ENCODE measurements at places on chromosomes 2 and 18.

GRCh38 chr2:138830547-138830946, 50.4 kb upstream of the NXPH2 start:
- no peak for DNase-seq

DNA sequence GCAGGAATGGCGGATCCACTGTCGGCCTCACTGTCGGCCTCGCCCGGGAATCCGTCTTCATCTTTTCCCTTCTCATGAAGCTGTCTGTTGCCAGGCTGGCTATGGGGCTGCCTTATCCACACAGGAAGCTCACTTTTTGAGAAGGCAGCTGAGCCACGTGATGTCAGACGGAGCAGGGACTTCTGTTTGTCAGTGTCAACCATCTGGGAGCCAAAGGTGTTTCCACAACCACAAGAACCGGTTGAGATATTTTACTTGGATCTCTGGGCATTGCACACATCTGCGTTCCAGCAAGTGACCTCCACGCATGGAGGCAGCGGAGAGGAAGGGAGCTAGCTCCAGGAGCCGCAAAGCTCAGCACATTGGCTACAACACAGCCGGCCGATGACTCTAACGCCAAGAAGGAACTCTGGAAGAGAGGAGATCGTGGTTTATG, 27.4 kb upstream of the TAF1B start:
- no peak for DNase-seq

- DNase-seq, result peak; percentile 92
These were observed at the start of gene WDR35 for GRCh38 chr2:19989667-19990415. TSS of gene WDR35 (minus strand) at chr2:19990105. CDS start at chr2:19990015, 90 bp downstream.

DNA sequence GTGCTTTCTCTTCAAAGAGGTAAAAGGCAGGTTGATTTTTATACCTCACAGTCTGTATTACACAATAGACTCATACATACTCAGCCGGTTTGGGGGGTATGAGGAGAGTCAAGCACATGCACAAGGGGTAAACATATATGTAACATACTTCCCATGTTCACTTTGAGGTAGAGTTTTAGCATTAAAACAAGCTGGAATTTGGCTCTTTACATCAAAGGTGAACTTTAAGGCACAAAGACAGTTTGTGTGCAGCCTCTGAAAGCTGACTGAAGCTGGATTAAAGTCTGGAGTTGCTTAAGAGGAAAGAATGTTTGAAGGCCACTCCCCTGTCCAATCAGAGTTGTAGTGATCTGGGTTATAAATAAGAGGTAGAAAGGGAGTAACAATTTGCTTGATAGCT, 282.0 kb downstream of the DPP10 start:
- DNase-seq, result no peak

DNA sequence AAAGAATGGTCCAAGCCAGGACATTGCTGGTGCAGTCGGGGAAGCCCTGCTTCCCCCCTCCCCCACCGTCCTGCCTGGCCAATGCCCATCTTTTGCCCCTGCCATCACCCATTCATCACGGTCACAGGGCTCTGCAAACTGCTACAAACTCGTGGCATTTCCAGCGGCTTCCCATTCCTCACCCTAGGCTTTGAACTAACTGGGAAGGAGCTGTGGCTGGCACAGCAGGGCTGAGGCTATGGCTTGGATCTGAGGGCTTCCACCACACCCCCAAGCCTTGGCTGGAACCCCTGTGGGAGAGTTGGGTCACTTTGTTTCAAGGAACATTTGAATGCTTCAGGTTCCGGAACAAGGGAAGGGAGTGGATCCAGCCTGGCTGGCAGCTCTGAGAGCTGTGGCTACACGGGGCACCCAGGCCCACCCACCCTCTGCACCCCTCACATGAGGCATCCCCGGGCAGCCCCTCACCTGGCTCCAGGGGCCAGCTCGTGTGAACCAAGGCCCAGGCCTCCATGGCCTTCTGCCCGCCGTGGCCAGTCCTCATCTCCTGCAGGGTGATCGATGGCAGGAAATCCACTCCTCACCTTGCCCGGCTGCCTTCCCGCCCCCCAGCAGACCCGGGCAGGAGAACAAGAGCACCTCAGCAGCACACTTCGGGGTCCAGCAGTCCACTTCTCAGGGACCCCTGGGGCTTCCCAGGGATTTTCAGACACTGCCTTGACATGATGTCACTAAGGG, 58.8 kb upstream of the OTOS start:
- DNase-seq, result no peak

DNA sequence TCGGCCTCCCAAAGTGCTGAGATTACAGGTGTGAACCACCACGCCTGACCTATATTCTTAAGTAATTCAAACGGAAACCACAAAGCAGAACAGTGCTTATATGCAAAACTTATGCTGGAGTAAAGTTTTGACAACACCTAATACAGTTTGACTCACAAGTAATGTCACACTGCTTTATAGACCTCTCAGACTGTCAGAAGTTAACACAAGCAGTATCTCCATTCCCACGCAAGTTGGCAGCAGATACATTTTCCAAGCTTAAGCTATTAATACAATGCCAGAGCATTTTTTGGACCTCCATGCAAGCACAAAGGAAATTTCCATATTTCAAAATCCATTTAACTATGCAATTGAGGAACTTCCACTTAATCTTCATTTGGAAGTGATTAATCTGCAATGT, 21.0 kb upstream of the SANBR start:
- DNase-seq, result peak; percentile 11

- DNase-seq, result no peak
These were observed 154.9 kb downstream of the DTNA start for GRCh38 chr18:34864836-34865497.

DNA sequence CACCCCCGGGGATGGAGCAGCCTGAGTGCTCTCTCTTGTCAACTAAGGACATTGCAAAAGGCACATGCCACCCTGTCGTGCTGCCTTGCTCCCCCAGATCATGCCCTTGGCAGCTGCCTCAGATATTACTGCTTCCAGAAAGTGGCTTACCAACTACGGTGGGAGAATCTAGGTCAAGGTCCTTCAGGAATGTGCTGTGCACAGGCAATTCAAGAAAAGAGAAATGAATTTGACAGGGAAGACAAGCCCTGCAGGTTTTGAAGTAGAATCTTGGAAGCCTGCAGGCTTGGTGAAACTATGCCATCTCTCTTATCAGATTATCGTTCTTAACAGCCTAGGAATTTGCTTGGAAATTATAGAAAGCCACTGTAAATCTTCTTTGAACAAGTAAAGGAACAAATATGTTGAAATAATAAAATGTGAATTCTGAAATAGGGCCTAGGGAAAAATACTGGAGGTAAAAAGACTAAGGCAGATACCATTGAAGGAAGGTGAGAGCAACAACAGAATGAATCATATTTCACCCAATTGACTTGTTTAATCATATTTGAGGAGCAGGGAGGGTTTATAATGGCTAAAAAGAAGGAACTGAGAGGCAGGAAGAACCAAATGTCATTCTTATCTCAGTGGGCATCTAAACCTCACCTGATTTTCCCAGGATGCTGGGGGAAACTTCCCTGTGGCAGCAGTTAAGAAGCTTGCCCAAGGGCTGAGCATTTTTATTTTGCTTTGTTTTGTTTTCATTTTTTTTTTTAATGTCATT, 94.0 kb upstream of the GLS start:
- DNase-seq, result no peak

DNA sequence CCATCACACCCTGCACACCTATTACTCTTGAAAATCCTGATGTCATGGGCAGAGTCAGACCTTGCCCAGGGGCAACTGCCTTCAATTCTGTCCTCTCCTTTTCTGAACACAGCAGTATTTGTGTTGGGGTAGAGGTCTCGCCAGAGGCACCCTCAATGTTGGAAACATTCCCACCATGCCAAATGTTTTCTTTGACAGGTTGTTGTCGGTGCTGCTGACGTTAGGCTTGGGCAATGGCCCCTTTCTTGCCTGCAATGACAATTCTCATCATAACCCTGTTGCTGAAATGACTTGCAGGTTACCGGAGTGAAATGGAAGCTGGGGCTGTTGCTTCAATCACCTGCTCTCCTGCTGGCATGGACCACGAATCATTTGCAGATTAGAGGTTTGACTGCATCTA, 17.9 kb downstream of the GKN1 start:
- no peak for DNase-seq

- no peak for DNase-seq
These were observed 37.9 kb upstream of the C1GALT1C1L start for GRCh38 chr2:43714164-43714563.

GRCh38 chr2:88857274-88857741, 165.8 kb downstream of the RPIA start:
- no peak for DNase-seq

GRCh38 chr2:191994749-191995148, 147.9 kb upstream of the CAVIN2 start:
- DNase-seq, result no peak

- peak; percentile 59 for DNase-seq
These were observed 39.1 kb downstream of the MRPL35 start for GRCh38 chr2:86238354-86238753.

DNA sequence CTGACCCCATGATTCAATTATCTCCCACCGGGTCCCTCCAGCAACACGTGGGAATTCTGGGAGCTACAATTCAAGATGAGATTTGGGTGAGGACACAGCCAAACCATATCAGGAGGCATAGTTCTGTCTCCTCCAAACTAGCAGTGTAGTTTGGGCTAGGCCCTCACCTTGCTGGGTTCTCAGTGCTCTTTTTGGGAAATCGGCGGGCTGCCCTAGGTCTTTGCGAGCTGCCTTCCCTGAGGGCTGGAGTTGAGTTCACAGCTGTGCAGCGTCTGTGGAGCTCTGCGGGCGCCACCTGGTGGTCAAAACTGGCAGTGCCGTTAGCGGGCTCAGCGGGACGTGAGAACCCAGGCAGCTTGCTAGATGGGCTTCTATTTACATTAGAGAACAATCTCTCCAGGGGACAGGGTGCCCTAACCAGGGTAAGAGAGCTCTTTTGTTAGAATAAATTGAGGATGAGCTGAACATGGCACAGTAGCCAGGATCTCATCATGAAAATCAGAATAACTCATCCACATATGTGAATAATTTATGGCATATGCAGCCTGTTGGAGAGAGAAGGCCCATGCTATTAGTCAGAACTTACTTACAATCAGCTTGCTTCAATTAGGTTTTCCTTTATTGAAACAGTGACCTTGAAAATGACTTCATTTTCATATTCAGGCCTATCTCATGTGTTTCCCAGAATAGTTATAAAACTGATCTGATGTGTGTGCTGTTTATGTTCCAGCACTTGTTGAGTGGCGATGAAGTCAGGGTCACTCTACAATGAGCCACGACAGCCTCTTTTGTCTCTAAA, 27.4 kb upstream of the YES1 start:
- peak; percentile 87 for DNase-seq

DNA sequence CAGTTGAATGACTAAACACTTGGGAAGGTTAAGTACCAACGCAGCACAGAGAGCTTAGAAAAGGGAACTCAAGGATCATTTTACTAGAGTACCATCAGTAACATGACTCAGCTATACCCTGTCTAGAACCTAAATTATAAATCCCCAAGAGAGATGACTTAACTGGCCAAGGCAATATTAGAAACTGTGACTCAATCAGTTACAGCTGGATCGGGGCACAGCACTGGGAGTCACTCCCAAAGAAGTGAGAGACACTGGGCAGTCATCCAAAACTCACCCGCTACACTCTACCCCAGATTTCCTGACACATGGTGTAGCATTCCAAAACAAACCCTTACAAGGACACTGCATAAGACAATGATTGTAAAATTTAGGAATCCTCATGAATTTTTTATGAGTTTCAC, 17.7 kb downstream of the IWS1 start:
- no peak for DNase-seq

DNA sequence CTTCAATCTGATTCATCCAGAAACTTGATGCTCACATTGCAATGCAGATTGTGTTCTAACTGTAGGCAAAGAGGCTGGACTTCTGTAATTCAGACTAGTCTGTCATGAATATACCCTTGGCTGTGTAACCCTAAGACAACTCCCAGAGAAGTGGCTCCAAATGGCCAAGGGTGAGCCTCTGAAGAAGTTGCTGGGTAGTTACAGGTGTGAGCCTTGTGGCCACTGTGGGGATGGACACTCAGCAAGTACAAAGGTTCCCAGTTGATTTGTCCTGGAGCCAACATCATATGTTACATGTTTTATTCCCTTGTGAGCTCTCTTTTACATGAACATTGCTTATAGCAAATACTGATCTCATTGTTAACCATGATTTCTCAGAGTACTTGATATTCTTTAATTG, 94.8 kb upstream of the KCNJ3 start:
- no peak for DNase-seq

GRCh38 chr2:60321816-60322215, 231.6 kb downstream of the BCL11A start:
- no peak for DNase-seq

DNA sequence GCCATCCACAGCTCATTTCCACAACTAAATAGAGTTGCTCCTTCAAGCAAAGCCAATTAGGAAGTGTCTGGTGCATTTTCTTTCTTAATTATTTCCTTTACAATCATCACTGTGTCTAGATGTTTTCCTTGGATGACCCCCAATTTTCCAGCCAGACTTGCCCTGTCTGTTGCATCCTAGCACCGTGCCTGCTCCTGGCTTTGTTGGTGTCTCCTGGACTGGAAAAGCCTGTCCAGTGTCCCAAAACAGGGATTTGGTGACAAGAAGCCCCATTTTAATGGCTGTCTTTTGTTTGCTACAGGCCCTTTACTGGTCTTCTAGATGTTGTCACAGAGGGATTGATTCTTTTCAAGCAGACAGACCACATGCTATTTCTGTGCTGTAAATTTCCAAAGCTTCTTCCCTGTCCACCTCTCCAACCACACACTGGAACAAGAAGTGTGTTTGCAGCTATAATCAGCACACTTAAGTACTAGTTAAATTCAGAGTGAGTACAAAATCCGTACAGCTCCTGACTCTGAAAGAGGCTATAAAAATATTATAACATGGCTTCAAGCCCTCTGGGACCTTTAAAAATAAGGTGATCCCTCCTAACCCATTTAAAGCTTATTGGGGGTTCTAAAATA, 38.4 kb downstream of the RNF144A start:
- no peak for DNase-seq

DNA sequence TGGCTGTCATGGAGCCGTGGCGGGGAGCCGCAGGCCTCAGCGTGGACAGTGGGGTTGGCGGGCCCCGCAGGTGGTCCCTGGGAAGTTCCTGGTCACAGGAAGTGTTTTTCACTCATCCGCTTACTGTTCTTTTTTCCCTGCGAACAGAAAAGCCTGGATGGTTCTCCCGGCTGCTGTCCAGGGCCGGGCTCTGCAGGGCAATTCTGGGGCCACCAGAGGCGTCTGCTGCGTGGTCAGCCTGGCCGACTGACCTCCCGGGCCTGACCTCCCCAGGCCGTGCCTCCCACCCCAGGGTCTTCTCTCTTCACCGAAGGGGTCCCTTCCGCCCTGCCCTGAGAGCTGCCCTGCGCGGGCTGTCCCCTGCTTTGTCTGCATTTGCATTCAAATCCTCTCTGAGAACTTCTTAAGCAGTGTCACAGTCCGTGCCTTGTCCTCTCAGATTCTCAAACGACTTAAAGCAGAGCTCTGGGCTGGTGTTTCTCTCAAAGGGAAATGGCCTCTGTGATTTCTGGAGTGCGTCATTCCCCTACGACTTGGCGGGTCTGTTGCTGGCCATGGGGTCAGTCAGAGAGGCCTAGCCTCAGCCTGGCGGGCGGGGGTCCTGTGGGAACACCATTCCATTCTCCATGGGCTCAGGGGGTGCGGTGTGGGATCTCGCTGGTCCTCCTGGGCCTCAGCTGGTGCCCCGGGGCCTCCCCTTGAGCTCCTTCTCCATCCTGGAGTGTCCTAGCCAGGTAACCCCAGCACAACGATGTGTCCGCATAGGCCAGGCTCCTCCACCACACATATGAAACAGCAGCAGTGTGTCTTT, 38.3 kb downstream of the KLHL29 start:
- no peak for DNase-seq

All from activated CD4-positive, alpha-beta T cell treated with anti-CD3 and anti-CD28 coated beads, Interleukin-2, amount 50 U/mL, for 16 hours (primary cell).